ENCODE measurements at places on chromosomes 5 and 9.

DNA sequence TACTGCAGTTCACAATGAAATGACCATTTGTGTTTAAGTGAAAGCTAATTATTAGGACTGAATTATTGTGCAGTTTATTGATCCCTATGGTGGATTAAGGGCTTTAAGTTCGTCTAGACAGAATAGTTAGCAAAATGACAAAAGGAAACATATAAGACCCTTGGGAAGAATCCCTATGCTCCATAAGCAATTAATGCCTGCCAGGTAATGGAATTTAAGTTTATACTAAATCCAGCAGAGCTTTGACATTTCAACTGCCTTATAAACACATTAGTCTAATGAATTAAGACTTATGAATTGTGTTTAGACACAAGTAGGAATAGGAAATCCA is 640.0 kb upstream of the ARRDC3 start:
- DNase-seq = no peak

DNA sequence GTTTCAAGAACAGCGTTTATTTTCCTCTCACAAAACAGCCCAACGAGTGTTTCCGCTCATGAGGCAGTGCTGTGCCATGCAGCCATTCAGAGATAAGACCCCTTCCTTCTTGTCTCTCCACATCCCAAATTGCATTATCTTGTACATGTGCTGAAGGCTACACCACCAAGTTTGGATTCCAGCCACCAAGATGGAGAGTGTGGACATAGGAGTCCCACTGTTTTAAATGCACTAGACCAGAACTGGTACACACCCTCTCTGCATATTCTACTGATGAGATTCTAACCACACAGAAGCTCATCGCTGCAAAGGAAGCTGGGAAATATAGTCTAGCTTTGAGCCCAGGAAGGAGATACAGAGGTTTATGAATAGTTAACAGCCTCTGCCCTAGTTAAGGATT is 509.4 kb downstream of the NFIB start:
- no peak for DNase-seq

GRCh38 chr9:16131264-16131663 is 578.4 kb downstream of the CCDC171 start:
- no peak for DNase-seq

GRCh38 chr9:36779582-36779981 is 206.9 kb downstream of the MELK start:
- no peak for DNase-seq
